ENCODE measurements at places on chromosomes 12 and 14. TPM values are rescaled to one million over a fixed set of nuclear protein-coding genes. Genes with fewer than 3 reads are reported as not detected.

The INTS13 gene
- 31.9 TPM for total RNA-seq

The SLC2A13 gene
- 3.9 TPM for total RNA-seq

The ADCY6 gene
- 18.1 TPM for total RNA-seq

The TAMALIN gene
- 2.7 TPM for total RNA-seq

The SERPINA9 gene
- under 0.01 TPM for total RNA-seq

The FGF23 gene
- total RNA-seq, result not detected

The LAG3 gene
- not detected for total RNA-seq

The BRF1 gene
- total RNA-seq, result 13.3 TPM

The SYNDIG1L gene
- not detected for total RNA-seq

The EFS gene
- total RNA-seq, result 2.2 TPM

The IGF1 gene
- 0.28 TPM for total RNA-seq

DNA sequence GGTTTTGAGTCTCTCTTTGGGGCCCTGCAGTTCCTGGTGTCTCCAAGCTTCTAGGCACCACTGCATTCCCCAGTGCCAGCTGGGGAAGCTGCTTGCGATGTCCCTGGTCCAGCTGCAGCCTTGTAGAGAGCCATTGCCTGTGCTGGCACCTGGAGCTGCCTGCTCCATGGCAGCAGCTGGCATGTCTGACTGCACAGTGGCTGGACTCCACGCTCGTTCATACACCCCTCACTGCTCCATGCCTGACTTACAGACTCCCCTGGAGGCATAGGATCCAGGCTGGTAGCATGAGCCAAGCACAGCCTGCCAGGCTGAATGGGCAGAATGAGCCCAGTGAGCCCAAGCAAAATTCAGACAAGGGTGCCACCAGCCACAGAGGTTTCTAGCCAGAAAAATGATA is 21.8 kb upstream of the WDR20 start:
- no peak overlapping the region for H3K4me3 ChIP-seq
- H3K27me3 ChIP-seq, result no peaks in the 10 kb centered on the region
- DNase-seq, result no peak
- no peak overlapping the region for H3K27ac ChIP-seq
- no peaks in the 10 kb centered on the region for H3K36me3 ChIP-seq
- H3K4me1 ChIP-seq, result no peaks in the 10 kb centered on the region

- H3K36me3 ChIP-seq, result no peaks in the 10 kb centered on the region
- no peak overlapping the region for H3K27ac ChIP-seq
- H3K4me1 ChIP-seq, result peaks cover 14% of the 10 kb centered on the region
- H3K27me3 ChIP-seq, result no peaks in the 10 kb centered on the region
Observed at GRCh38 chr14:83988275-83988674, 1541.7 kb upstream of the FLRT2 start.

DNA sequence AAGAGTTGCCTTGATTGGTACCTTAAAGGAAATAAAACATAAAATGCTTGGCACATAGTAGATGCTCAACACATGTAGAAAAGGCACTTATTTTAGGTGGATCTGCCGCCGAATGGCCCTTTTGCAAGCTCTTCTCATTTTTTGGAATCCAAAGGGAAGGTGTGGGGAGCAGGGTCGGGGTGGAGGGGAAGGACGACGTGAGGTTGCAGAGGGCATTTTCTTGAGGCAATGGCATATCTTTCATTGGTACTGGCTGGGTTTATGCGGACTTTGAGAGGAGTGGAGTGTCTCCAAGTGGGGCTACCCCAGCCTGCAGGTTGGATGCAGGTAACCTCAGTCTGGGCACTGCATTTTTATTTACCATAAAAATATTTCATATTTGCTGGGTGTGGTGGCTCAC is 8.1 kb downstream of the RTL1 start:
- H3K4me3 ChIP-seq, result no peak overlapping the region
- H3K4me1 ChIP-seq, result no peaks in the 10 kb centered on the region
- peaks cover 6% of the 10 kb centered on the region for H3K27me3 ChIP-seq

GRCh38 chr12:49809906-49810389 is 18.3 kb downstream of the NCKAP5L start:
- H3K27ac ChIP-seq, result no peak overlapping the region
- peaks cover 18% of the 10 kb centered on the region for H3K4me1 ChIP-seq
- DNase-seq, result no peak
- no peaks in the 10 kb centered on the region for H3K27me3 ChIP-seq
- H3K4me3 ChIP-seq, result no peak overlapping the region

DNA sequence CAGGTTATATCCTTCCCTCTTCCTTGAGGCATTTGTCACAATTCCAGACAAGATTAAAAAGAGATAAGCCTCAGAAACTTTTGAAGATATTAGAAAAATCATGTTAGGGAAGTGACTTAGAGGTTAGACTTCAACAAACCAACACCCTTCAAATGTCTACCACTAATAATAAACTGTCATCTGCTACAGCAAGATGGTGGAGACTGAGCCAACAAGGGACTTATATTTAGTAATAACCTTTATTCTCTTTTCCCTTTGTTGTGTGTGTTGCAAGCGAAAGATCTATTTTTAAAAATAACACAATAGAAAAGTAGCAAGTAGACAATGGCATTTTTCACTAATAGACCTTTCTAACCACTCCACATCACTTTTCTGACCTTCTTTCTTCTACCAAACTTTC is 28.6 kb downstream of the PRICKLE1 start:
- DNase-seq, result no peak
- H3K36me3 ChIP-seq, result no peaks in the 10 kb centered on the region
- H3K27me3 ChIP-seq, result no peaks in the 10 kb centered on the region
- H3K4me3 ChIP-seq, result no peak overlapping the region
- H3K4me1 ChIP-seq, result peaks cover 16% of the 10 kb centered on the region

DNA sequence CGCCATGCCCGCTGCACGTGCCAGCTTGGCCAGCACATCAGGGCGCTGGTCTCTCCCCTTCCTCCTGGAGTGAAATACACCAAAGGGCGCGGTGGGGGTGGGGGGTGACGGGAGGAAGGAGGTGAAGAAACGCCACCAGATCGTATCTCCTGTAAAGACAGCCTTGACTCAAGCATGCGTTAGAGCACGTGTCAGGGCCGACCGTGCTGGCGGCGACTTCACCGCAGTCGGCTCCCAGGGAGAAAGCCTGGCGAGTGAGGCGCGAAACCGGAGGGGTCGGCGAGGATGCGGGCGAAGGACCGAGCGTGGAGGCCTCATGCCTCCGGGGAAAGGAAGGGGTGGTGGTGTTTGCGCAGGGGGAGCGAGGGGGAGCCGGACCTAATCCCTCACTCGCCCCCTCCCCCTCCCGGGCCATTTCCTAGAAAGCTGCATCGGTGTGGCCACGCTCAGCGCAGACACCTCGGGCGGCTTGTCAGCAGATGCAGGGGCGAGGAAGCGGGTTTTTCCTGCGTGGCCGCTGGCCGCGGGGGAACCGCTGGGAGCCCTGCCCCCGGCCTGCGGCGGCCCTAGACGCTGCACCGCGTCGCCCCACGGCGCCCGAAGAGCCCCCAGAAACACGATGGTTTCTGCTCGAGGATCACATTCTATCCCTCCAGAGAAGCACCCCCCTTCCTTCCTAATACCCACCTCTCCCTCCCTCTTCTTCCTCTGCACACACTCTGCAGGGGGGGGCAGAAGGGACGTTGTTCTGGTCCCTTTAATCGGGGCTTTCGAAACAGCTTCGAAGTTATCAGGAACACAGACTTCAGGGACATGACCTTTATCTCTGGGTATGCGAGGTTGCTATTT is 914 bp upstream of the CCND2 start:
- H3K27ac ChIP-seq, result no peak overlapping the region
- H3K36me3 ChIP-seq, result no peaks in the 10 kb centered on the region
- no peak overlapping the region for H3K4me3 ChIP-seq
- peaks cover 3% of the 10 kb centered on the region for H3K4me1 ChIP-seq
- DNase-seq, result no peak
- H3K27me3 ChIP-seq, result peaks cover 83% of the 10 kb centered on the region

- no peak for DNase-seq
Observed at GRCh38 chr14:102348376-102348775, 14.3 kb downstream of the CINP start.

DNA sequence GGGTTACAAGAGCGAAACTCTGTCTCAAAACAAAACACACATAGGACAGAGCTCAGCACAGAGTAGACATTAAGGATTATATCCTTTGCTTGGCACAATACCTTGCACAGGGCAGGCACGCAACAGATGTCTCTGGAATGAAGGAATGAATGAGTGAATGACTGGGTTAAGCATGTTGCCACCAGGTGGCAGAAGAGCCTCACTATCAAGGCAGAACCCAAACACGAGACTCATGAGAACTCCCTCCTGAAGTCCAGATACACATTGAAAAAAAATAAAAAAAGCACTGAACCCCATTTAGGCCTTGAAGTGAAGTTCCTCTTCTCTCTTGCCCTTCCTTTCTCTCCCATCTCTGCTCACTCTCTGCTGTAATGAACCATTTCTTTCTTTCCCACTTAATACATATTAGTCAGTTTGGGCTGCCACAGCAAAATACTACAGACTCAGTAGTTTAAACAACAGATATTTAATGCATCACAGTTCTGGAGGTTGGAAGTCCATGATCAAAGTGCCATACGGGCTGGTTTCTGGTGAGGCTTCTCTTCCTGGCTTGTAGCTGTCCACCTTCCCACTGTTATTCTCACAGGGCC is 26.6 kb upstream of the LTA4H start:
- peak; percentile 87 for DNase-seq
- H3K36me3 ChIP-seq, result no peaks in the 10 kb centered on the region
- H3K4me3 ChIP-seq, result no peak overlapping the region
- no peaks in the 10 kb centered on the region for H3K27me3 ChIP-seq

- DNase-seq, result no peak
- H3K27me3 ChIP-seq, result no peaks in the 10 kb centered on the region
- no peaks in the 10 kb centered on the region for H3K4me1 ChIP-seq
- H3K27ac ChIP-seq, result no peak overlapping the region
- H3K36me3 ChIP-seq, result no peaks in the 10 kb centered on the region
- no peak overlapping the region for H3K4me3 ChIP-seq
Observed at GRCh38 chr12:26769611-26770010, 63.4 kb downstream of the ITPR2 start.

- peak; percentile 36 for DNase-seq
- no peaks in the 10 kb centered on the region for H3K27me3 ChIP-seq
- H3K4me3 ChIP-seq, result no peak overlapping the region
- H3K4me1 ChIP-seq, result peaks cover 7% of the 10 kb centered on the region
- no peaks in the 10 kb centered on the region for H3K36me3 ChIP-seq
- peak overlapping the region; percentile 17 for H3K27ac ChIP-seq
Observed at GRCh38 chr14:68088451-68088854, 268.9 kb downstream of the RAD51B start.

- peak within 1 kb of the TSS; percentile 73 for H3K4me3 ChIP-seq
- peaks cover 32% of the 10 kb centered on the region for H3K36me3 ChIP-seq
- DNase-seq, result peak; percentile 89
- H3K4me1 ChIP-seq, result peaks cover 5% of the 10 kb centered on the region
- H3K27ac ChIP-seq, result peak within 1 kb of the TSS; percentile 90
Observed at GRCh38 chr12:6943722-6944380, at the start of the genes C12orf57 and RNU7-1. TSS of gene C12orf57 (plus strand) at chr12:6944022. CDS start at chr12:6944122, 100 bp downstream. TSS of gene RNU7-1 (plus strand) at chr12:6943816.

DNA sequence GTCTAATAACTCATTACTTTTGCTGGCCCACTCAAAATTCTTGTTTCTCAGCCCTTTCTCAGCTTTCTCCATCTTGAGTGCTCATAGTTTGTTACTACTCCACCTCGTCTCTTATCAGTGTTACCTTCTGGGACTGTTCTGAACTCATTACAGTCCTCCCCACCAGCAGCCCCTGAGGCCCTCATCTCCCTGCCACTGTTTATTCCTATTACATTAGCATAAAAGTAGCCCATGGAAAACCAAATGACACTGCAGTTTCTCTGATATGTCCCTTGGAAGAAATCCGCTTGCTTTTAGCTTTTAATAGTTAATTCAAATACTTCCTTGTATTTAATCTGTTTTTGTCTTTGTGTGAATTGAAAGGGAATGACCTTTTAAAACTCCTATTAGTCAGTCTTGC is 7.6 kb downstream of the AKAP6 start:
- H3K36me3 ChIP-seq, result no peaks in the 10 kb centered on the region
- no peaks in the 10 kb centered on the region for H3K27me3 ChIP-seq
- DNase-seq, result no peak
- no peak overlapping the region for H3K4me3 ChIP-seq

DNA sequence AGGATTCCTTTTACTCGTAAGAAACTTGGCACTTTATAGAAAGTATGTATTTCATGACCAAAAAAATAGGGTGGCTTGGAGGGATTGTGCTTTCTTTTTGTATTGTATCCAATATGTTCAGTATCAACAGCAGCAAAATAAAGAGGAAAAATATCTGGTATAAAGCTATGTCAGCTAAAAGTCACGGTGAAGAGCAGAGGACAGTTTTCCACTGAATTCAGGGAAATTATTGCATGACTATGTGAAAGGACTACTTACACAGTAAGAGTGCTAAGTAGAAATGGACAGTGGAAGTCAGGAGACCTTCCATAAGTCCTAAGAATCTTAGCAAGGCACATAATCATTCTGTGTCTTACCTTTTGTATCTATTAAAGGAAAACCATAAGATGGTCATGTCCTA is 19.3 kb downstream of the TSHR start:
- H3K4me1 ChIP-seq, result peaks cover 2% of the 10 kb centered on the region
- H3K4me3 ChIP-seq, result no peak overlapping the region
- H3K27ac ChIP-seq, result no peak overlapping the region
- no peaks in the 10 kb centered on the region for H3K36me3 ChIP-seq

DNA sequence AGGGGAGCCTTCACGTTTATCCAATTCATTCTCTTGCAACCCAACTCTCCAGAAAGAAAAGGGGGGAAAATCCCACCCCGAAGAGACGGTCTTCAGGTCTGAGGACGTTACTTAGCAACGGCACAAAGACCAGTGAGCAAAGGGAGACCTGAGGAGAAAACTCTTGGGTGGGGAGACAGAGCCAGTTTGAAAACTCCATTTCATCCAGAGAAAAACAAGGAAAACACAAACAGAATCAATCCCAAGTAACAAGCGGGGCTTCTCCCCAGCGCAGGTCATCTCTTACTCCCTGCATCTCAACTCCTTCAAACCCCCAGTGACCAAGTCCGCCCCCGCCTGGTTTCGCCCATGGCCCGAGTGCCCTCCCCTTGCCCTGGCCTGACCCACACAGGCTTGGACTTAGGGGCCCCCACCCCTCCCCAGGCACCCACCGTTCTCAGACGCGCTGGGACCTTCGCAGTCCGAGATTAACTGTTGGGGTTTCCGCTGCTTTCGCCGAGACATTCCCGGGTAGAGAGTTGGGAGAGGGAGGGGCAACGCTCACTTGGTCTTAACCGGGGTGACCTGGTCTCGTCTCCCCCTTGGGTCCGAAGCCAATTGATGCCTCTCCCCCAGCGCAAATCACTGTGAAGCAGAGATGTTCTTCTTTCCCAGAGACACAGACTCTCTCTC is 10.4 kb upstream of the SALL2 start:
- no peak for DNase-seq
- no peak overlapping the region for H3K27ac ChIP-seq
- H3K4me1 ChIP-seq, result no peaks in the 10 kb centered on the region
- no peaks in the 10 kb centered on the region for H3K36me3 ChIP-seq

DNA sequence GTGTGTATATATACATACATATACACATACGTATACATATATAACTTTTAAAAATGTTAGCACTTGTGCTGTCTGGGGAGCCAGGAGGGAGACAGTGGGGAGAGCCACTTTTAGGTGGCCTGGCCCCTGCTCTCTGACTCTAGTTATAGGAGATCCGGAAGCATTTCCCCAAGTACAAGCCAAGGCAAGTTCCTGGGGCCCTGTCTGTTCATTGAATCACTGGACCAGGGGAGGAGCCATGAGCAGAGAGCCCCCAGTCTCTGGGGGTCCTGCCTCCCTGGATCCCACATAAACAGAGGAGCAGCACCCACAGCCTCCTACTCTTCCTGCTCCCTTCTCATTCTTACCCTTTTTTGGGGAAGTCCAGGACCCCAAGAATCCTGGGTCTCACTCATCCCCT is 45.4 kb upstream of the TMED10 start:
- peaks cover 10% of the 10 kb centered on the region for H3K4me1 ChIP-seq
- no peak for DNase-seq
- no peak overlapping the region for H3K27ac ChIP-seq
- no peaks in the 10 kb centered on the region for H3K36me3 ChIP-seq

Data from IMR-90 (cell line).